Lower leg skin (tissue), 4 donors: ENCODE measurements at places on chromosomes 7 and 10.

DNA sequence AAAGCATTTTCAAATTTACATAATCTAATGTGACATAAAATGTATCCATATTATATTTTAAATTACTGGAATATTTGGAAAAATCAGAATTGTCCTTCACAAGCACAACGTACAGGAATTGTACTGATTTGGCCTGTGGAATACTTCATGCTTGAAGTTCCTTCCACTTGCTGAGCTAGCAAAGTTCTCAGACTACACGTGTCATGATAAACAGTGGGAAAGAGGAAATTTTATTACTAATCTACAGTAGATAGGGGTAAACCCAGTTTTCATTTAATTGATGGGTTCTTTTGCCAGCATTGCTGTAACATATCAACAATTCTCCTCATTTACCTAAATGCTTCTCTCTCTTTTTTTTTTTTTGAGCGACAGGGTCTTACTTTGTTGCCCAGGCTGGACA is 45.6 kb upstream of the FIGNL1 start:
- DNase-seq, result no peak

DNA sequence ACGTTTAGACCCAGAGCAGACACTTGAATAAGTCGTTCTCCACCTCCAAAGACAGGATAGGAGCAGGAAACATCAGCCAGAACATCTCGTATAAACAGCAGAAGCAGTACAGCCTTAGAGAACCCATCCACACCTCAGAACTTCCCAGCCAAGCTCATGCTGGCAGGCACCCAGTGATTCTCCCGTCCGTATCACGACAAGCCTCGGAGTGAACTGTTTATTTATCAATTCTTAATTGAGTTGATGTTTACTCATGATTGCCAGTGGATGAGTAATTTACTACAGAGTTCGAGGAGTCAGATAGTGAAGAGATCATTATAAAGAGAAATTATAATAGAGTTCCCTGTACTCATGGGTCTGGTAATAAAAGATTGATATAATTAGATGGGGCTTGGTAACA is 811.5 kb downstream of the LRMDA start:
- no peak for DNase-seq

- peak; percentile 62 for DNase-seq
Observed at GRCh38 chr10:76432016-76433012, 1000.9 kb downstream of the LRMDA start.

- DNase-seq, result no peak
Observed at GRCh38 chr7:2433713-2434550, 30.5 kb downstream of the CHST12 start.

GRCh38 chr7:40008223-40008815 is 58.3 kb downstream of the CDK13 start:
- no peak for DNase-seq

- DNase-seq, result no peak
Observed at GRCh38 chr7:132461032-132461592, 115.2 kb downstream of the PLXNA4 start.

- no peak for DNase-seq
Observed at GRCh38 chr7:103902917-103903316, 86.5 kb downstream of the RELN start.

- DNase-seq, result no peak
Observed at GRCh38 chr10:6721964-6722615, 142.0 kb upstream of the PRKCQ start.

- DNase-seq, result peak; percentile 53
Observed at GRCh38 chr10:4243651-4244050, 458.6 kb upstream of the KLF6 start.

DNA sequence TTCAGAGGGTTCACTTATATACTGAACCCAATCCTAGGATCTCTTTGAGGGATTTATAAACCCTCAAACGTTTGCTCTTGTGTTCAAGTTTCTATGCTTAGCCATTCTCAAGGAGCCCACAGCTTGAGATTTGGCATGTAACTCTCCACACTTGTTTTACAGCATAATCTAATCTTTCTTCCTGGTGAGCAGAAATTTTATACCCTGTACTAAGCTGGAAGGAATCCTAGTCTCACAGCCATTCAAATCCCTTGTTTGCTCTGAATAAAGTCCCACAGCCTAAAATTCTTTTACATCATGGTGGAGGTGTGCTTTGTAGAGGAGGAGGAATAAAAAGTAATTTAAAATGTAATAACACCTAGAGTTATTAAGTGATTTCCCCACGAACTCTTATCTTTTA is 5.3 kb upstream of the AGR2 start:
- no peak for DNase-seq

DNA sequence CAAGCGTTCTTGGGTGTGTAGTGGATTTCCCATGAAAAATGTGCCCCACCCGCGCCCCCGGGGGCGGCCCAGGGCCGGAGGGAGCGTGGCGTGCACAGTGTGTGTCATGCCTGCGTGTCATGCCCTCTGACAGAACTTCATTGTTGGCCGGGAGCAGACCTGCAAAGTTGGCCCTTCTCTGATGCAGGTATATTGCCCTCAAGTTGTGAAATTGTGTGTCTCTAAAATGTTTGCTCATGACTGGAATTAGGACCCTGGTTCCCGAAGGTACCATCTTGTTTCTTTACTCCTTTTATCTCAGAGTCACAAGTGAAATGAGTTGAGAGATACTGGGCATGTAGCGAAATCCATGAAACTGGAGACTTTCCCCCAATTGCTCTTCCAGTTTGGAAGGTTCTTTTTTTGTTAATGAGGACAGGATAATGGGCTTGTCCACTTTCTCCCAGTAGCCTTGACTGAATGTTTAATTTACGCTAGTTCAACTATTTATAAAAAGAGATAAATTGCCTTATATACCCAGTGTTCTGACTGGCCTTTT is 26.2 kb downstream of the ADK start:
- DNase-seq, result peak; percentile 91

DNA sequence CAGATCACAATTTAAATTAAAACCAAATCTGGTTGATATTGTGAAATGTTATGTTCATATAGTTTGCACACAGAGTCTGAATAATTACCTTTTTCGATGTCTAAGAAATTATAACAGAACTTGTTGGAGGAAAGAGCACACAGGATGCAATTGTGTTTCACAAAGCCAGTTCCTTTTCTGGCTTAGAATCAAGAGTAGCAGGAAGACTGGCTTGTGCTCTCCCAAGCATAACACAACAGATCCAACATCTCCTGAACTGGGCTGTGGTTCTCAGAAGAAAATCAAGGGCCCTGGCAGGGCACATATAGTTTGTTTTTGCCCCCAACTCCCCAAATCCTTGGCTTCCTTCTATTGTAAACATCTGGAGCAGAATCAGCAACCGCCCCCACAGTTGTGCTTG is 62.7 kb downstream of the LRRC4 start:
- DNase-seq, result no peak

DNA sequence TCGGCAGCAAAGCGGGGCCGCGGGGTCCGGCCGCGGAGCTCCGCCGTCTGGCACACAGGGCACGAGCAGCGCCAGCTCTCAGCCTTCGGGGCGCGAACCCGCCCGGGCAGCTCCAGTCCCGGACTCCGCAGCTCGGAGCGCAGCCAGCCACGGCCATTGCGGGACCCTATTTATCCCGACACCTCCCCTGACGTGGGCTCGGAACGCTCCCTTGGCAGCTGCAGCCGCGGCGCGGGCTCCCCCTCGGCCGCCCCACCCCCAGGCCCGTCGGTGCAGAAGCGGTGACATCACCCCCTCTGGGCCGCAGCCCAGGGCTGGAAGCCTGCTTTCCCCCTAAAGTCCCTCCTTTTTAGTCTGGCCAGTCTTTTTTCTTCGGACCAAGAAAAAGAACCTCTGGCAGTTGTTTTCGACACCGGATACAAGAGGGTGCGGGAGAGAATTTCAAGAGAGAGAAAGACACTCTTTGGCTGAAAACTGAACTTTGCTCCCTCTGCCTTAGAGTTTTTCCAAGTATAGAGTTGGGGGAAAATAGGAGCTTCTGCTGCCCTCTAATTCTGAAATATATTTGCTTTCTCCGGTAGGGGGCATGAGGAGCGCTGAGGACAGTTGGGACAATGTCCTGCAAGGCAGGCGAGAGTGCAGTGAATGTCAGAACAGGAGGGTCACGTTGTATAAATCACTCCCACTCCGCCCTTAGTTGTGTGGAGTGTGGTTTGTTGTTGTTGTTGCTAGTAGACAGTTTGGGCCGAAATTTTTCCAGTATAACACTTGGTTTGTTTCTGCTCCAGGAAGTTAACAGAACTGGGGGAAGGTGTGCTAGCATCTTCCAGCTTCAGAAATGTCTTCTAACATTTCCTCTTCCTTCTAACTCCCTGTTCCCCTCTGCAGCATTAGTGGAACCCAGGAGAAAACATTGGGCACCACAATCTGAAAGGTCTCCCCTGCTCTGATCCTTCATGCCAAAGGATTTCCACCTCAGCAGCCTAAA is at the start of gene SFRP4:
Gene SFRP4, minus strand, starts transcription at position 145 of the 988 bp plus-strand sequence. CDS start 280 bp downstream, outside the sequence.
- no peak for DNase-seq

- no peak for DNase-seq
Observed at GRCh38 chr7:16826060-16826459, 21.3 kb upstream of the AGR2 start.

- no peak for DNase-seq
Observed at GRCh38 chr7:80665526-80665925, 27.1 kb downstream of the CD36 start.

DNA sequence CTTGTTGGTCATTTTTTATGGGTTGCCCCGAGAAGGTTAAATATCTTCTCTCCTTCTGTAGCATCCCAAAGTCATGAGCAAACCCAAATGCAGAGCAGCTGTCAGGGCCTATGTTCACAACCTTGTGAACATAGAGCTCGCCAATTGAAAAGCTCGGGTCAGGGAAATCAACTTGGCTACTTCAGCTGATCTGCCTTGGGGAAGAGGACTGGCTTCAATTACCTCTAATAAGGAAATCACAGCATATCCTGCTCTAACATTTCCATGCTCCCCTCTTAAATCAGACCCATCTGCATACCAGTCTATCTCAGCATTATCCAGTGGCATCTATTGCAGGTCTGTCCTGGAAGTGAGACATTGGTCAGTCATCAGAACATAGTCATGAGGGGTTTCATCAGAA is 105.6 kb downstream of the ANKRD26 start:
- no peak for DNase-seq

DNA sequence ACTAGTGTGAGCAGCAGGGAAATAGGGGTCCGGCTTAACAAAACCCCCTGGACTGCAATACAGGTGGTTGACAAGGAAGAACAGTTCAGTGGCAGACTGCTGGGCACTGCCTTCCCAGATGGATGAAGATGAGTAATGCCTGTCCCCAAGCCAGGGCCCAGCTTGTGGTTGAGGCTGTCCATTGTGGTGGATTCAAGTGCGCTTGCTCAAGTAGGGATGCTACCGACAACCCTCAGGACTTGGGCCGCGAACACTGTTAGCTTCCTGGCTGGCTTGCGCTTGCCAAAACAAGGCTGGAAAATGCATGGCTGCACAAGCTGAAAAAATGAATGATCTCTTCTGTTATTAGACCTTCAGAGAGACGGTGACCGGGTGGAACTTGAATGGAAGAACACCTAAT is 116.1 kb upstream of the ACBD5 start:
- DNase-seq, result no peak

DNA sequence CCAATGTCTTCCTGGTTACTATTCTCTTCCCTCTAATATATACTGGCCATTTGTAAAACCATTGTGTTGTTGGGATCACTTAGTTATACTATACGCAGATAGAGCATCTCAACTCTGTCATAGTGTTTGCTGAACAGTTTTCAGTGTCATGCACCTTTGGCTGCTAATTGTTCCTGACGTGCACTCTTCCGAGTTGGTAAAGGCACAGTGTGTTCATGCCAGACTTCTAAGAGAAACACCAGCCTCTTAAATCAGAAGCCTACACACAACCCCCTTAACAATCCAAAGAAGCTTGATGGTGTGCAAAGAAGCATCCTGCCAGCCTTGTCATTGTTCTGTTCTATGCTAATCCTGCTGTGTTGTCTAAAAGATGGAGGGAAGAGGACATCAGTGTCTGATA is 131.1 kb downstream of the MAPK8 start:
- no peak for DNase-seq

- DNase-seq, result no peak
Observed at GRCh38 chr7:94089806-94090205, 85.7 kb upstream of the BET1 start.

DNA sequence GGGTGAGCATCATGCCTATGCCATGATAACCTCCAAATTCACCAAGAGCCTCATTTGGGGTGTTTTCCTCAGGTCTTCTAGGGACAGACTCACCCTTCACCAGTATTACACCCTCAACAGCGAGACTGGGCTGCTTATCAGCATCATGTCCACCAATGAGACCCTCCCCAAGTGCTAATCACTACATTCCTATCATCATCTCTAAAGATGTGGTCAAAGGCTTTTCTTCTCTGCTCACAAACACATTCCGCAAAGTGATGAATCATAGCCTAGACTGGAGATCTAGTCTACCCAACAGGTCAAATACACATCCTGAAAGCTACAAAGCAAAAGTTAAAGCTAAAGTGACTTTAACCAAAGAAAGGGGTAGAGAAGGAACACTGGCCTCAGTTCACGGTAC is 75.3 kb upstream of the C7orf33 start:
- DNase-seq, result no peak

- DNase-seq, result no peak
Observed at GRCh38 chr10:77969114-77969513, 42.6 kb upstream of the DLG5 start.

DNA sequence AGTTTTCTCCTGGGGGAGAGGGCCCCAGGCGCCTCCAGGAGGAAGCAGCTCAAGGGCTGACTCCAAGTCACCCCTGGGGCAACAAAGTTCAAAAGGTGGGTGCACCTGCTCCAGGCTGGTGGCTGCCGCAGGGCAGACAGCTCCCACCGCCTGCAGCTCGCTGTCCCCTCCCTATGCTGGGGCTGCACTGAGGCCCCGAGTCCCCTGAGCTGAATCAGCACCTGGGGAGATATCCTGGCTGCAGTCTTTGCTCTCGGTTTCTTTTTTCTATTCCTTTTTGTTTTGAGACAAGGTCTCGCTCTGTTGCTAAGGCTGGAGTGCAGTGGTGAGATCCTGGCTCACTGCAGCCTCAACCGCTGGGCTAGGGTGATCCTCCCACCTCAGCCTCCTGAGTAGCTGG is 183.4 kb downstream of the DNAJB6 start:
- no peak for DNase-seq

DNA sequence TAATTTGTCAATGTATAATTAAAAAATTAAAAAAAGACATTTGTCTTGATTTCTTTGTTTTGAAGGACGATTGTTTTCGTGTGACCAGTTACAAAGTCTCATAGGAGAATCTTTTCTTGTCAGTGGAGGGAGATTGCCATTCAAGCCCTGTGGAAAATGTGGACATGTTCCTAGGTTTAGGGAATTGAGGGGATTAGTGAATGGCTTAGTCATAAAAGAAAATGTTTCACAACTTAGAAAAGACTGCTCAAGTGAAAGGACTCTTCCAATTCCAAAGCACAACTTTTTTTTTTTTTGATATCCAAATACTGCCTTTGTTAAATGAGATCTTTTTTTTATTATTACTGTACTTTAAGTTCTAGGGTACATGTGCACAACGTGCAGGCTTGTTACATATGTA is 140.7 kb upstream of the HABP2 start:
- DNase-seq, result no peak

DNA sequence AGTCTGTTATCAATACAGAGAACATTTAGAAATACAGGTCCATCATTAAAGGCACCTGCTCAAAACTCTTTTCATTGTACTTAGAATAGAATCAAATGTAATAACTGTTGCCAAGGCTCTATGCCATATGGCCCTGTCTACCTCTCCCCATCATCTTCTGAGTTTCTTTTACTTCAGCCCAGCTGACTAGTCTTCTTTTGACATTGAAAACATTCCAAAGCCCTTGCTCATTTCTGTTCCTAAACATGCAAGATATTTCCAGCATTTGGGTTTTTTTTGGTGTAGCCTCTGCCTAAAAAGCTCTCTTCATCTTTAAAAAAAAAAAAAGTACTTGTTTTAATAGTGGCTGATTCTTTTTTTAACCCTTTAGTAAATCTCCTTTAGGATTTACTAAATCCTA is 165.5 kb upstream of the SMIM30 start:
- no peak for DNase-seq
